Foreskin fibroblast (primary cell): ENCODE measurements at places on chromosomes 11 and 22.
A peak's percentile ranks its signal among the peaks of the same experiment; 100 is the strongest.

GRCh38 chr11:57134284-57134683 lies 47.5 kb upstream of the LRRC55 start:
- no peak for DNase-seq

- DNase-seq: no peak
Measured at GRCh38 chr22:30198921-30199320, 47.6 kb downstream of the LIF start.

DNA sequence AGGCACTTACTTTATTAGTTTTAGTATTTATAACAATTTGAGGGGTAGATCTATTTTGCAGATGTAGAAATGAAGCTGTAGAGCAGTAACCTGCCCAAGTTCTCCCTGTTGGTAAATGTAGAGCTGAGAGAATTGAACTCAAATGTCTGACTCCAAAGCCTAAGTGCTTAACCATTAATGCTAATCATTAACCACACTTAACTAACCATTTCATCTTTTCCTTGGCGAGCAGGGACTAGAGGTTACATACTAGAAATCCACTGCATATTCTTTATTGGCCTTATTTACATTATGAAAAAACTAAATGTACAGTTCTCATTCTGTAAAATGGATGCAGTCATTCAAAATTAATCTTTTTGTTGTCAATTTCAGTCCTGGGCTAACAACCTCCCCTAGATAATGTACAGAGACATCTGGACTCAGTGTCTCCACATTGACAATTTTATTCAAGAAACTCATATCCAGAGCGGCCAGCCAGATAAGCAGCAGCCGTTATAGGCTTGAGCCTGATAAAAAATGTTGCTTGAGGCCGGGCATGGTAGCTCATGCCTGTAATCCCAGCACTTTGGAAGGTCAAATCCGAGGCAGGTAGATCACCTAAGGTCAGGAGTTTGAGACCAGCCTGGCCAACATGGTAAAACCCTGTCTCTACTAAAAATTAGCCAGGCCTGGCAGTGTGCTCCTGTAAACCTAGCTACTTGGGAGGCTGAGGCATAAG lies 76.7 kb upstream of the PICALM start:
- no peak for DNase-seq

DNA sequence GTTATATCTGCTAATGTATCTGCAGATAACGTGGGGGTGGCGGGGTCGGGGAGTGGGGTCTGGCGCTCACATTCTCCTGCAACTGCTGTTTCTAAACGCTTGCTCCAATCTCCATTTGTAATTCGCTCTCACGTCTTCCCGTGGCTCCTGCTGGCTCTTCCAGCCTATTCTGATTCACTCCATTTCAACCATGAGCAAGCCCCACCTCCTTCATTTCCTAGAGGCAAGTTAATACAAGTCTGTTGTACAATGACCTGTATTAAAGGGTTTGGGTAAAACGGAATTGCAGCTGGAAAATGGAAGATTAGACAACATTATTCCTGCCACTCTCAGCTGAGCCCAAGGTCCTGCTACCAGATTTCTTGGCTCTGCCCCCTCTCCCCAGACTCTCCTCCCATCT lies 132.3 kb downstream of the CSNK2A3 start:
- no peak for DNase-seq

GRCh38 chr11:27294654-27295053 lies 68.4 kb downstream of the CCDC34 start:
- DNase-seq: no peak

DNA sequence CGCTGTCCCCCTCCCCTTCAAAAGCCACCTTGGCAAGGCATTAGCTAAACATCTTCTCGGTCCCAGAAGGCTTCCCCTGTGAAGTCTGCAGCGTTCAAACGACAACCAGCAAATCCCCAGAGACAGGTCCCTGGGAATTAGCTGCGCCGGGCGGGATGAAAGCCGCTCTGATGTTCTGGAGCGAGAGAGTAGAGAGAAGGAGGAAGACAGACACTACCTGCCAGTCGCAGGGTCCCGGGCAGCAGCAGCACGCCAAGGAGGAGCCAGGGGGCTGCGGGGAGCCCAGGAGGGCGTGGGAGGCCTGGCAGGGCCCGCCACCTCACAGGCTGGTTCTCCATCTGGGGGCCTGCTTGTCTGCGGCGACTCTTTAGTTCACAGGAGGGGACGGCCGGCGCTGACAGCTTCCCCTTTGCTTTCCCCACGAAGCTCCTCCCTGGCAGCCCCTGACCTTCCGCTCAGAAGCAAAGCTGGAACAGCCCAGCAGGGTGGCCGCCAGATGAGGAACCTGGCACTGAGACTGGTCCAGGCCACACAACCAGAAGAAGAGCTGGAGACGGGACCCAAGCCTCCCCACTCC lies at the start of gene NFAM1:
TSS of gene NFAM1 (minus strand) at position 384 of the 577 bp plus-strand sequence. CDS start at position 338, 46 bp downstream.
- no peak for DNase-seq

GRCh38 chr11:44600839-44601383 lies 35.4 kb downstream of the CD82 start:
- peak; percentile 39 for DNase-seq

GRCh38 chr22:48942698-48943566 lies 884.7 kb downstream of the BRD1 start:
- DNase-seq: no peak

GRCh38 chr11:66437979-66438503 lies 607 bp downstream of the MRPL11 start:
- DNase-seq: no peak

DNA sequence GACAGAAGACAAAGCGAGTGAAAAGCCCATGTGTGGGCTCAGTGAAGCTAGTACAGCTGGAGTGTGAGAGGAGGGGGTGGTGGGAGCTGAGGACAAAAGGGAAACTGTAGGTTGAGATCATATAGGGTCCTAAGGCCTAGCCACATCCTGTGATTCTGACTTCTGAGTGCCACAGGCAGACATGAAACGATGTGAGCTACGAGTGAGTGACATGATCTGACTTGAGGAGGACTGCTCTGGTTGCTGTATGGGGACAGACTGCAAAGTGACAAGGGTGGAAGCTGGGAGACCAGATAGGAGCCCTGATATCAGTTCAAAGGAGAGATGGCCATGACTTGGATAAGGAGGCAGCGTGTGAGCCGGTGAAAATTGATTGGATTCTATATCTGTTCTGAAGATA lies 85.4 kb downstream of the MICAL2 start:
- DNase-seq: no peak

DNA sequence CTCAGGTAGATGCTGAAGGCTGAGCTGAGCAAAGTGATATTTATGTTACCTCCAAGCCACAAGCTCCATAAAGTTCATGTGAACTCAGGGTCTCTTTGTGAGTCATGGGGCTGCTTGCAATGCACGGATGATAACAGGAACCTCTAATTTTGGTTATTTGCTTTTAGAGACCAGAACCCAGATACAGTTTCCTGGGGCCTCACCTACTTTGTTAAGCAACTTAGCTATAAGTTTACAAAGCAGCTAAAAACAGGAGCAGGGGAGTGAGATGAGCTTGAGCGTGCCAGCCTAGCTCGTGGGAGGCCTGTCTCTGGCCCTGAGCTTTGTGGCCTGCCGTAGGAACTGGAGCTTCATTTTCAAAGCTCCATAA lies 29.2 kb downstream of the SREBF2 start:
- peak; percentile 36 for DNase-seq

- peak; percentile 70 for DNase-seq
Measured at GRCh38 chr11:123061403-123062157, at the start of gene HSPA8. Gene HSPA8, minus strand, starts transcription at chr11:123062136. Its CDS starts 812 bp downstream, at chr11:123061324.

- DNase-seq: no peak
Measured at GRCh38 chr11:128239306-128239705, 348.1 kb downstream of the ETS1 start.

GRCh38 chr22:31179345-31179744 lies 19.4 kb downstream of the RNF185 start:
- DNase-seq: peak; percentile 64

GRCh38 chr22:19446603-19447329 lies 745 bp downstream of the C22orf39 start:
- no peak for DNase-seq

DNA sequence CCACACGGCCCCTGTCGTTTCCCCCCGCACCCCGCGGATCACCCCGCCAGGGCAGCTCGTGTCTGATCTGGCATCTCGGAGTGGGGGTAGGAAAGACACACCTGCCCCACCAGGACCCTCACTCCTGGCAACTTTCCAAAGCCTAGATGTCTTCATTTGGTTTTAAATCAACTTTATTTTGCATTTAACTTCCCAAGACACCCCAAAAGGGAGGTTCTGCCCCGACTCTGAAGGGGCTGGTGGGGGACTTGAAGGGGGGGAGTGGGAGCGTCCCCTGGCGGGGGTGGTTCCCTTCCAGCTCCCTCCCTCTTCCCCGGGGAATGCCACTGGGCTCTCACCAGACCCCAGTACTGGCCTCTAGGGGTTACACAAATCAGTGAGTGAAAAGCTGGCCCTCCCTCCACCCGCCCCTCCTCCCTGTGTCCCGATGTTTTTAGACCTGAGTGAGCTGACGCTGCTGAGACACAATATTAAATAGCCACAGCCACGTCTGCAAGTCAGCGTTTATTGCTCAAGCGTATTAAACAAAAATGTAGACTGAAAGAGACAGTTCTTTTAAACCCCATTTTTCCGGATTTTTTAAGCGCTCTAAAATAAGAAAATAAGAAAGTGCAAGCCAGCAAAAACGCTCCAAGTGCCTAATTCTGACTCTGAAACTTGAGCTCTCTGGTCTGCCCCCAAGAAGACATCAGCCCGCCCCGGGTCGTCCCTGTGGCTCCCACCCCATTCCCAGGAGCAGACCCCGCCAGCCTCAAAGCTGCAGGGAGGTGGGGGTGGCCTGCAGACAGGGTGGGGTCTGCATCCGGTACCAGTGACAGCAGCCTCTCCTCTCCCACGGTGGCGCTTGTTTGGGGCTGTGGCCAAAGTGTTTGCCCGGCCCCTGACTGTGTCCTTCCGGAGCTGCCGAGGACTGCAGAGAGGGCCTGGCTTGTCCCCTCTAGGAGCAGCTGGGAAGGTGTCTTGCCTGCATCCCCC lies 1.1 kb upstream of the TTLL8 start:
- peak; percentile 20 for DNase-seq

- peak; percentile 63 for DNase-seq
Measured at GRCh38 chr22:20867179-20868024, 8.6 kb downstream of the SNAP29 start.

- DNase-seq: no peak
Measured at GRCh38 chr11:82756765-82757639, 23.3 kb upstream of the FAM181B start.

DNA sequence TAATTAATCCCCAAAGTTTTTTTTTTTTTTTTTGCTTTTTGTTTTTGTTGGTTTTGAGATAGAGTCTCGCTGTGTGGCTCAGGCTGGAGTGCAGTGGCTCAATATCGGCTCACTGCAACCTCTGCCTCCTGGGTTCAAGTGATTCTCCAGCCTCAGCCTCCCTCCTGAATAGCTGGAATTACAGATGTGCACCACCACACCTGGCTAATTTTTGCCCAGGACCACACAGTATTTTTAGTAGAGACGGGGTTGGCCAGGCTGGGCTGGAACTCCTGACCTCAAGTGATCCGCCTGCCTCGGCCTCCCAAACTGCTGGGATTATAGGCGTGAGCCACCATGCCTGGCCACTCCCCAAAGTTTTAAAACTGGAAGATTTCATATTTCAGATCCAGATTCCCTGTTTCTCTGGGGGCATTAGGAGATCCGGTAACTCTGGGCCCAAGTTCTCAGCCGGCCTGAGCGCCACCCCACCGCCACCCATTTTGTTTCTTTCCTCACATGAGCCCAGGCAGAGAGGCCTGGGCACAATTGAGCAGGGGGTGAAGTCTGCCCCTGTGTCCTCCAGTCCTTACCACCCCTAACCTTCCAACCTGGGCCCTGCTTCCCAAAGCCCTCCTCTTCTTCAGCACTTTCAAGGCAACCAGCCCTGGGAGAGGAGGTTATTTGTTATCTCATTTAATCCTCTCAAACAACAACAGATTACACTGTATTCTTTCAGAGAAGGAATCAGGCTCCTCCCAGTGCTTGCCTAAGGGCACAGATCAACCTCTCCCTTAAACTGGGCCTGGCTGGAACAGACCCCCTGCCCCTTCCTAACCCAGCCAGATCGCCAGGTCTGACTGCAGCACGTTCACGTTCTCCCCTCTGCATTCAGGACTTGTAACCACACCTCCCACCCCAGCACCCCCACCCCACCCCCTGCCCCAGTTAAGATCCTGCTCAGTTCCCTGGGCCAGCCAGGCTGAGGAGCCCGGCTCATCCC lies 1.9 kb upstream of the CSNK1E start:
- no peak for DNase-seq
